Activated T-cell treated with anti-CD3 and anti-CD28 coated beads, Interleukin-2, amount 50 U/mL, for 72 hours (primary cell): ENCODE measurements at places on chromosomes 3 and 15.

DNA sequence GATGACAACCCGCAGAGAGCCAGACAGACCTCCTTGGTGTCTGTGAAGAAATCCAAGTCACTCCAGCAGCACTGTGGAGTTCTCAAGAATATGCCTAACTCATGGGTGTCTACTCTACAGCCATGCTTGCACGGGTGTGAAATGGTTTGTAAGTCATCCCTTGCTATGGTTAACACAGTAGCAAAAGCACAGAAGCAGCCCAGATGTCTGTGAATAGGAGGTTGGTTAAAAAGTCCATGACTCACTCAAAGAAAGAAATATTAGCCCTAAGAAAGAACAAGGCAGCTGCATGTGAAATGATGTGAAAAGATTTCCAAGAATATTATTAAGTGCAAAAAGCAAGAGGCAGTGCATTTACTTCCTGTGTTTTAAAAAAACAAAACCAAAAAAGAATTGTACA lies 12.1 kb upstream of the LIMD1 start:
- no peak overlapping the region for H3K27ac ChIP-seq
- H3K36me3 ChIP-seq = no peaks in the 10 kb centered on the region
- no peak overlapping the region for H3K4me3 ChIP-seq
- no peak for DNase-seq

DNA sequence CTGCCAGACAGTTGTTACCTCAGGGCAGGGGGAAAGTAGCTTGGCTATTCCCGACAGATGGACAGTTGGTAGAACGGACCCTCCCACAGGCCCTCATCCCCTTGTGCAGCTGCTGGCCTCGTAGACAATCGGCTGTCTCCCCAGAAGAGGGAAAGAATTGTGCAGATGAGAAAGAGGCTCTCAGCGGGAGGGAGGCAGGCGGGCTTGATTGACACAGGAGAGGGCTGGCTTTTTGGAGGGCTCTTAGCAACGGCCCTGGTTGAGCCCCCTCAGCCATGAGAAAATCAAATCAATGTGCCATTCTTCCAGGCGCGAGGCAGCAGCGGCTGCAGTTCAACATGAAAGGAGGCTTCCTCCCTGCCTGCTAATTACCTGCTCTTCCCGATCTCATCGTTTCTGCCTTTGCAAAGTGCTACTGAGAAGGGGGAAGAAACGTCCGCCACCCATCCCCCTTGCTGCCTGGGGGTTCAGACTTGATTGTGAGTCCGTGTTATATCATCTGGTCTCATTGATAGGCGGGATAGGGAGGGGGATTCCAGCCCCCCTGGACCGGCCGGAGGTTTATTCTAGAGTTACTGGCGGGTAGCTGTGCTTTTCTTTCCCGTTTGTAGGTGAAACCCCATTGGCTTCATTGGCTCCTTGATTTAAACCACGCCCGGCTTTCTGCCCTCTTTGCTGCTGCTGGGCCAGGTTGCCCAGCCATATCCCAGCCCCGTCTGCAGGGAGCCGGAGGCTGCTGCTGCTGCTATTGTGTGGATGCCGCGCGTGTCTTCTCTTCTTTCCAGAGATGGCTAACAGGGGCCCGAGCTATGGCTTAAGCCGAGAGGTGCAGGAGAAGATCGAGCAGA lies at the start of gene TAGLN3:
TAGLN3 (plus strand) TSS at position 287 of the 848 bp plus-strand sequence; CDS start at position 788, 501 bp downstream.
- no peaks in the 10 kb centered on the region for H3K27me3 ChIP-seq
- H3K36me3 ChIP-seq = no peaks in the 10 kb centered on the region
- H3K4me3 ChIP-seq = peak within 1 kb of the TSS; percentile 69
- no peak within 1 kb of the TSS for H3K27ac ChIP-seq
- DNase-seq = no peak
- peaks cover 42% of the 10 kb centered on the region for H3K4me1 ChIP-seq

- no peak overlapping the region for H3K4me3 ChIP-seq
- H3K27ac ChIP-seq = no peak overlapping the region
- H3K36me3 ChIP-seq = no peaks in the 10 kb centered on the region
- no peak for DNase-seq
Measured at GRCh38 chr3:120182613-120183511, 88.6 kb upstream of the GSK3B start.

DNA sequence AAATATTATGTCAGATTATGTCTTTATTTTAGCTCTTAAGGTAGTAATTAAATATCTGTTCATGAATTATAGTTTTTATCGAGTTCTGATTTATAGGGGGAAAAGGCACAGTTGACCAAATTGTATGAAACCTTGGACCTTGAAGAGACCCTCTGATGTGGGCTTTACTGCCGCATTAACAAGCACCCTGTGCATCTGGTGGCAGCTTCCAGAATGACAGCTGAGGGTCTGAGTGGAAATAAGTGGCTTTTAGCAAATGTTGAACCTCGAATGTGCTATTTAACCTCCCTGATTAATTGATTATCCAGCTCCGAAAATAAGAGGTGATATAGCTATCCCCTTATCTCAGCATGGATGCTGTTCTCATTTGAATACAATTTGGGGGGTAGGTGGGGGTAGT lies 87.0 kb downstream of the TMEM108 start:
- no peaks in the 10 kb centered on the region for H3K36me3 ChIP-seq
- no peak overlapping the region for H3K27ac ChIP-seq
- DNase-seq = no peak
- peaks cover 15% of the 10 kb centered on the region for H3K27me3 ChIP-seq
- H3K4me3 ChIP-seq = no peak overlapping the region
